Caki2 (cell line): ENCODE measurements at places on chromosomes 7 and 10. TPM values are rescaled to one million over a fixed set of nuclear protein-coding genes. Genes with fewer than 3 reads are reported as not detected.

Gene WEE2
- total RNA-seq, result not detected in 2 replicates

DNA sequence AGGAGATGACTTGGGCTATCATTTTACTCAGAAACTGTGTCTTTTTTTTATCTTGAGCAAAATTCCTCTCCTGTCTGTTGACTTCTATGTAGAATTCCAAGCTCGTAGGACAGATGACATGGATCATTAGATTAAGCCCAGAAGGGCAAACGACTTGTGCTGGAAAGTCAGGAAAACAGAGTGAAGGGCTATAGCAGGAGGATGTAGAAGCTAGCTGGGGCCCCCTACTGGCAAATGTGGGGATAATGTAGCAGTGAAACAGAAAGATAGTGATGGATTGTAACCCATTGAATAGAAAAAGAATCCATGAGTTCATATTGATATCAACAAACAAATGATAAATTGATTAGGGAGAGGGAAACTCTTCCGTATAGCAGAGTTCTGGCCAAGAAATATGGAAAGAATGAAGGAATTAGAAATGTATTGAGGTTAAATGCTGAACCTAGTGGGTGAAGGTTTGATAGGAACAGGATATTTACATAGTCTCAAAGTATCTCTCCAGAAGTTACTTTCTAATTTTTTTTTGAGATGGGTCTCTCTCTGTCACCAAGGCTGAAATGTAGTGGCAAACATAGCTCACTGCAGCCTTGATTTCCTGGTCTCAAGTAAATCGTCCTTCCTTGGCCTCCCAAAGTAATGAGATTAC is 103.6 kb downstream of the LYZL1 start:
- peak; percentile 37 for DNase-seq

DNA sequence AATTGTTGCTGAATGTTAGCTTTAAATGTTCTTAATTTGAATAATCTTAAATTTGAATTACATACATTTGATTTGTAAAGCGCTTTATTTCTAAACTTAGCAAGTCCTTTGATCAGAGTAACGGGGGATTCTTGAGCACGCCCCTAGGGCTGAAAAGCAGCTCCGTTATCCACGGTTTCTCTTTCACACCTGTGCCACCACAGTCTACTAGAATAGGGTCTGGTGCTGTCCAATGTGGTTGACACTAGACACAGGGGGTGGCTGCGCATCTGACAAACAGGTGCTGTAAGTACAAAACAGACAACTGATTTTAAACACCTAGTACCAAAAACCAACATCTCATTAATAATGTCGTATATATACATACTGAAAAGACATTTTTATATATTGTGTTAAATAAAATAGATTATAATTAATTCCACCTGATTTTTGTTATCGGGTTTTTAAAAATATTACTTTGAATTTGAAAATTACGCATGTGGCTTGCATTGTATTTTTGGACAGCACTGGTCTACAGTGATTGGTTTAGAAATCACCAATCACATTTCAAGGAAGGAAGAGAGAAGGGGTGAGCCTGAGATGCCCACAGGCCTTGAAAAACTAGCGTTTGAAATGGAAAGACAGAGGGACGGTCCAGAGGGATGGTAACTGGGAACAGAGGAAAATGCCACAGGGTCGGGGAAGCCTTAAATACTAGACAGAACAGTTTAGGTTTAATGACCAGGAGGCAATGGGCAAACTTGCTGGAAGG is 7.3 kb downstream of the SEPHS1 start:
- no peak for DNase-seq

Gene PTPRZ1
- total RNA-seq, result not detected in 2 replicates

Gene HMX2
- not detected in 2 replicates for total RNA-seq

Gene PBLD
- 0.78 and 1.4 TPM in 2 replicates for total RNA-seq

- no peak for DNase-seq
These were observed 72.0 kb downstream of the RNF216 start for GRCh38 chr7:5709347-5709950.

Gene AKR1E2
- 74.3 and 112 TPM in 2 replicates for total RNA-seq

DNA sequence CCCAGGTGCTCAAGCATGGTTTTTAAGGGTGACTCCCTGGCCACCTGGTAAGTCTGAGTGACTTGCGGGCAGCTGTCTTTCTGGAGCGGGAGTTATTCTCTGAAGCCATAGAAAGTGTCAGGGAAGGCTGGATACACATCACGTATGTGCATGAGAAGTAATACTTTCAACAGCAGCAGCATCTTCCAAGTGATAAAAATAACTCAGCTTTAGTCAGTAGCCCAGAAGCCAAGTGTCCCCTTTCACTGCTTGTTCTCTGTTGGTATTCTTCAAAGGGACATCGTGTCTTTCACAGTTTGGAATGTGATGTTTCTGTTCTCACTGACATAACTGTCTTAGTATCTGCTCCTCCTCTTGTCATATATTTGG is 97.6 kb downstream of the KIAA1217 start:
- no peak for DNase-seq
